Stimulated activated CD8-positive, alpha-beta memory T cell treated with anti-CD3 and anti-CD28 coated beads, Interleukin-4, amount 100 ng/mL, for 24 hours (primary cell): ENCODE measurements at places on chromosomes 1 and 21.

- no peak for DNase-seq
Measured at GRCh38 chr1:34984435-34984792, 733 bp downstream of the TMEM35B start.

DNA sequence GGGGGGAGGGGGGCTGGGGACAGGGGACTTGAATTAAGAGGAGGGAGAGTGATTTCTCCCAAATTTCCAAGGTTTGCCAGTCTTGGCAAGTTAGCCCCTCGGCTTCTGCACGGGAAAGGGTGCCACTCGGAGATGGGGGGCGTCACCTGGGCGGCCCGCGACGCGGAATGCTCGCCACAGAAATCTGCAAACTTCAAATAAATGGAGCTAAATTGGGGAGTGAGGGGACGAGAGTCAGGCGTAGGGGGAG is 885 bp upstream of the SSBP3 start:
- DNase-seq, result no peak

GRCh38 chr1:168365719-168366479 is 85.2 kb downstream of the TBX19 start:
- no peak for DNase-seq

GRCh38 chr1:72111662-72112061 is 170.7 kb downstream of the NEGR1 start:
- DNase-seq, result no peak

GRCh38 chr1:112423207-112423606 is 27.2 kb downstream of the CTTNBP2NL start:
- DNase-seq, result no peak

- DNase-seq, result peak; percentile 30
Measured at GRCh38 chr1:12078938-12079861, 16.1 kb downstream of the TNFRSF8 start.

GRCh38 chr1:230280054-230280795 is 145.9 kb downstream of the PGBD5 start:
- no peak for DNase-seq

DNA sequence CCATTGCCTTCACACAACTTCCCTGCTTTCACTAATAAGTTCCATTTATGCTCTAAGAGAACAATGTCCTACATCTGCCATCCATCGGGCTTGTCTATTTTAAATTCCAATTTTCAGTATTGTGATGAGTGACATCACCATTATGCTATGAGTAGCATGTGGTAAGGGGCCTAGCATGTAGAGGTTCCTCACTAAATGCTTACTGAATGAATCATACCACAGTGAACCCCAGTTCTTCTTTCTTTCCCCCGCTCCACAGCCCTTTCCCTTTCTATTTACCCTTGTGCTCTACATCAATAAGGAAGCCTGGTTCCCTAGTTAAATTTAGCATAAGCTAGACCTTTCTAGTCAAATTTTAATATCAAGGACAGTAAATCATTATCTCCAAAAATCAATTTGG is 195.0 kb upstream of the RGS18 start:
- DNase-seq, result no peak

DNA sequence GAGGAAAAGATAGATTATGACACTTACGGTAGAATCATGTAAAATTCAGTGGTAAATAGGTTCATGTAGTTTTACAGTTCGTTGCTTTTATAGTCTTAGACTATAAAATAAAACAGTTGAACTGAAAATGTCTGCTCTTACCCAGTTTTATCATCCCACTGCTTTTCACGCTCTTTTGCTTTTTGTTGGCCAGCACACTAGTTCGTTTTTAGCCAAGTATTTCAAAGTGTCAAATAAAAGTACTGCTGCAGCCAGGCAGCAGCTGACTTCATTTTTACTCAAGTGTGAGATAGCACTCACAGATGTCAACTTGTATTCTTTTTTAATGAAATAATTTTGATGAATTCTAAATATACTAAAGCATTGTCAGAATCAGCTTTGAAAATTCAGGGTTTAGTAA is 18.5 kb upstream of the BTG3 start:
- DNase-seq, result no peak

GRCh38 chr1:89927049-89927448 is 67.9 kb upstream of the ZNF326 start:
- DNase-seq, result no peak

DNA sequence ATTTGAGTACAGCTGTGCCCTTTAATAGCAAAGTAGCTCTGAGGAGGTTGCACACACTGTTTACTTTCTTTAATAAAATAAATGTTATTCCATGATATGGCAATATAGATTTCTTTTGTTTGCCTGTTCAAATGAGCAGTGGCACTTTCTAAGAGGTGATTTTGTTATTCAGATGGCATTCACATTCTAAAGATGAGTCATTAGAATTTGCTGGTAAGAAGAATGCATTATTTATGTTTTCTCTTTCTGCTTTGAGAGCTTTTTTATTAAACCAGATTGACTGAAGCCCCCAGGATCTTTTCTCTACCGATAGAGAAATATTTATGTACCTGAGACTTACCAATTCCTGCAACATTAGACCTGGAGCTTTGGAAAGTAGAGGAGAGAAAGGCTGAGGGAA is 11.2 kb upstream of the LEPR start:
- no peak for DNase-seq

DNA sequence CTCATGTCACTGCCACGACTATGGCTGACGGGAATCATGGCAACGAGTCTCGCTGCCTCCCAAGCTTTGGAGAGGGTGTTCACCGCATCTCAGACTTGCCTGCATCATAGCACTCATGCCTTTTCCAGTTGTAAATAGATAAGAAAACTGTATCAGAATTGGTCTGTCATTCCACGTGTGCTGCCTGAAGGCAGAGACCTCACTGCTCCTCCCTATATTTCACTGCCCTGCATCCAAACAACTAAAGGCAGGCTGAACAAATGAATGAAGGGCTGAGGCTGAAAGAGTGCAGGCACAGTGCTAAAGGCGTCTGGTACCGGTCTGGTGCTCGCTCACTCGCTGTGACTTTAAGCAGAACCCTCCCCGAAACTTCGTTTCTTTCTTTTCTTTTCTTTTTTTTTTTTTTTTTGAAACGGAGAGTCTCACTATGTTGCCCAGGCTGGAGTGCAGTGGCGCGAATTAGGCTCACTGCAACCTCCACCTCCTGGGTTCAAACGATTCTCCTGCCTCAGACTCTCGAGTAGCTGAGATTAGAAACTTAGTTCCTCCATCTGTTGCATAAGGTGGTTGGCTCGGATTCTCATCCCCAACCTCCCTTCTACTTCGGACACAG is 542 bp downstream of the EIF2B3 start:
- DNase-seq, result no peak

- no peak for DNase-seq
Measured at GRCh38 chr1:188402986-188403385, 1574.2 kb downstream of the PLA2G4A start.

DNA sequence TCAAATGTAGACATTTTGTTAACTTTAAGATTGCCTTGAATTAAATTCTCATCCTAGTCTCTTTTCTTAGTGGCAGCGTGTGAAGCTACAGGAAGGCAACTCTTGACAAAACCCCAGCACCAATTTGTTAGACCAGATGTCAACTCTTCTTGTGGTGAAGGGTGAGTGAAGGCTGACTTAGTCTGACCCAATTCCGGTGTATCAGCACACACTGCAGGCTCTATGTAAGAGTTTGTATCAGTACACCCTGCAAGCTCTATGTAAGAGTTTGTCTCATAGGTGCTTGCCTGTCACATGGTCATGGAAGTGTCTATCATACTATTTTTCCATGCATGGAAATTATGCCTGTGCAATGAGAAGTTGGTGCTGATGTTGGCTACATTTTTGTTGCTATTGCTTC is 16.8 kb downstream of the CR2 start:
- no peak for DNase-seq
